ENCODE measurements at places on chromosomes 13 and 19.
A peak's percentile ranks its signal among the peaks of the same experiment; 100 is the strongest.

DNA sequence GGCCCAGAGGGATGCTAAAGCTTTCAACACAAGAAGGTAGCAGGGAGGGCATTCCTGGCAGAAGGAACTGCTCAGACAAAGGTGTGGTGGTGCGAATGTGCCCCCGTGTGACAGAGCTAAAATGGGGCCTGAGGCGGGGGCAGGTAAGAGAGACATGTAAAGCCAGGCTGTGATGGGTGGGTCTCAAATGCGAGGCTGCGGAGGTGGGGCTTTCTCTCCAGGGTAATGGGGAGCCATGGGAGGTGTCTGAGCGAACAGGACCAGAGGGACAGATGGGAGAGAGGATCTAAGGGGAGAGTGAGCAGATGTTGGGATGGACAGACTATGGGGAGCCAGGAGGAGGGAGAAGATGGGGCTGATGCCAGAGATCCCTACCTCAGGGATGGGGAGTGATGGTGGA, 44.7 kb upstream of the NFIC start:
- no peak for DNase-seq

DNA sequence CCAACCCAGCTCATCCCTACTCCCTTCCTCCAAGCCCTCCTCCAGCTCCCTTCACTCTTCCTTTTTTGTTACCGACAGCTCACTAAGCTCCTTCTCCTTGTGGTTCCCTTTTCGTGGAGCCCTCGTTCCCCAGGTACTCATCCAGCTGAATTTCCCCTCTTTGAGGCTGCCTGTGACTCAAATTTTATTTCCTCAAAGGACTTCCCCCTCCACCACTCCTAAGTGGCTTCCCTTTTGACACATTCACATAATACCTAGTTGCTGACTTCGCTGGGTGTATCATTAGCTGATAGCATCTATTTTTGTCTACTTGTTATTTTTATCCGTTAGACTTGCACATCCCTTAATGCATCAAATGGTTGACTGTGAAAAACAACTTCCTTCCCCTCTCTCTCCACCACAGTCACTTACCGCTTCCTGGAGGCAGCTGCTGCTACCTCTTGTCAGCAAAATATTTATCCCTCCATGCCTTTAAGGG, 14.5 kb downstream of the FFAR2 start:
- no peak for DNase-seq

DNA sequence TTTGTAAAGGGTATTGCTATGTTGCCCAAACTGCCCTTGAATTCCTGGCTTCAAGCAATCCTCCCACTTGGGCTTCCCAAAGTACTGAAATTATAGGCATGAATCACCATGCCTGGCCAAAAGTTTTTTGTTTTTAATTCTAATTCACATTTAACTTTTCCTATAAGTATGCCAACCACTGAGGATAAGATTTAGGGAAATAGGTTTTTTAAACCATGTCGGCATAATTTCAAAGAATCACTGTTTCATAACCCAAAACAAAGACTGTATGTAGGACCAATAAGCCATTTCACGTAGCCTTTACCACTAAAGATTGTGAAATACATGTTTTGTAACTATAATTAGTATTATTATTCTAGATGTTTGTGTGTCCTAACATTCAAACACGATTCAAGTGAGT, 8.2 kb downstream of the ZDHHC20 start:
- no peak for DNase-seq

- DNase-seq, result no peak
Observed at GRCh38 chr13:107778094-107778493, 437.2 kb downstream of the LIG4 start.

DNA sequence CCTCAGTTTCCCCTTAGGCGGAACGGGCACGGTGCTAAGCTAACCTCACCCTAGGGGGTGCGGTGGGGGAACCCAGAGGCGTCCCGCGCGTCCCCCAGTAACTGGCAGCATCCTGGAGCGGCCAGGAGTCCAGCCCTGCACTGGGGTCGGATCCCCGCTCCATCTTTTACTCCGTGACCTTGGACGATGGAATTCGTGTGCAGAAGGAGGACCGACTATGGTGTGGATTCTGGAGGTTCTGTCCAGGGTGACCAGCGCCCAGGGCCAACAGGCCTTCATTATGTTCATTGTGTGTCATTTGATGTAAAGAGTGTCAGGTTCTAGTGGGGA, 630 bp downstream of the SPPL2B start:
- DNase-seq, result no peak

DNA sequence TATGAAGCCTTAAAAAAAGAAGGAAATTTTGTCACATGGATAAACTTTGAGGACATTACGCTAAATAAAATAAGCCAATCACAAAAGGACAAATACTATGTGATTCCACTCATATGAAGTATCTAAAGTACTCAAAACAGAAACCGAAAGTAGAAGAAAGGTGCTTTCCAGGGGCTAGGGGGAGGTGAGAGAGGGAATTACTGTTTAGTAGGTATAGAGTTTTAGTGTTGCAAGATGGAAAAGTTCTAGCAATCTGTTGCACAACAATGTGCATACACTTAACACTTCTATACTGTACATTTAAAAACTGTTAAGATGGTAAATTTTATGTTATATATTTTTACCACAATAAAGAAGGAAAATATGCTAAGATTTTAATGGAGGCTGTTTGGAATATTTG, 83.0 kb downstream of the POLR1D start:
- no peak for DNase-seq

DNA sequence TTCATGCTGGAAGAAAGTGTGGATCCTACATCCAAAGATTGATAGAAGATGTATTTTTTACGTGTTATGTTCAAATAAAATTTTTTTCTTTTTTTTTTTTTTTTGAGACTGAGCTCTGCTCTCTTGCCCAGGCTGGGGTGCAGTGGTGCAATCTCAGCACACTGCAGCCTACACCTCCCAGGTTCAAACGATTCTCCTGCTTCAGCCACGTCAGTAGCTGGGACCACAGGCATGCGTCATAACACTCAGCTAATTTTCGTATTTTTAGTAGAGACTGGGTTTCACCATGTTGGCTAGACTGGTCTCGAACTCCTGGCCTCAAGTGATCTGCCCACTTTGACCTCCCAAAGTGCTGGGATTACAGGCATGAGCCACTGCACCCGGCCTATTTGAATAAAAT, 65.7 kb downstream of the KLF12 start:
- no peak for DNase-seq

DNA sequence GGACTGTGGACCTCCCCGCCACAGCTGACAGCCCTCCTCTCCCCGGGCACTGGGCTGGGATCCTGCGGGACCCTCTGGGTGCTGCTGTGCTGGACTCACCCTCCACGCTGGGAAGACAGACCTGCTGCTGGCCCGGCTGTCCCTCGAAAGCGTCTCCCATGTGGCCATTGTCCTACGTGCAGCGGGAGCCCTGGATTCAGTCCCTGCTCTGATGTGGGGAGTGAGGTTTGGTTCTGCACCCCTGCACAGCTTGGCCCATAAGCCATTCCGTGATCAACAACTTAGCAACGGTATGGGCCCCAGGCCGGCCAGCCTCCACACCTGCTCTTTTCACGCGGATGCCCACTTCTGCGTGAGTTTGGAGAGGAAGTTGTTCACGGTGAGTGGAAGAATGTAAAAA, 195.2 kb downstream of the TEX29 start:
- no peak for DNase-seq

DNA sequence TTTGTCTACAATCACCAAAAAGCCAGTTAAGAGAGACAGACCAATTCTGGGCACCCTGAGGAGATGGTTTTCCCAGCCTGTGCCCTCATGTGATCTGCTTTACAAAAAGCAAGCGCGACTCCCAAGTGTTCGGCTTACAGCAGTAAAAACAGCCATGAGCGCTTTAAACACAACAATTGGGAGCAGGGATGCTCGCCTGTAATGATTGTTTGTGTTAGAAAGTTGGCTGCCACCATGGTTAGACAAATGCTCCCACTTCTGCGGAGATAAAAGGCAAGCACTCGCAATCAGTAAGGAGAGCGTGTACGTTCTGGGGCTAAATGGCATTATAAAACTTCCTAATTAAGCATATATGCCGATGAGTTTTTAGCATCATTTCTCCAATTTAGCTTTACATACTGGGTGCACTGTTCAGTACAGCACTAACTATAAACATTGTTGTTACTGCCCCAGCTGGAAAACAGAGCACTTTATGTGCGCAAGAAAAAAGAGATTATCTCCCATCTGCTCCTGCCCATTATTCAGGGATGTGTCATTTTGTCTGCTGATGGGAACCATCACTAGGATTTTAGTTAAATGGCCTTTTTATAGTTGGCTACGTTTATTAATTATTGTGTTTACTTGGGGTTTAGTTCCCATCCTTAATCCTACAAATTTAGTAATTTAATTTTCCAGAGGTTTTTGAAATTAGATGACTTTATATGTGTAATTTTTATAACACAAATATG, 309.3 kb upstream of the MAB21L1 start:
- no peak for DNase-seq

GRCh38 chr19:20237773-20238623, 71.0 kb downstream of the ZNF486 start:
- DNase-seq, result peak; percentile 69

DNA sequence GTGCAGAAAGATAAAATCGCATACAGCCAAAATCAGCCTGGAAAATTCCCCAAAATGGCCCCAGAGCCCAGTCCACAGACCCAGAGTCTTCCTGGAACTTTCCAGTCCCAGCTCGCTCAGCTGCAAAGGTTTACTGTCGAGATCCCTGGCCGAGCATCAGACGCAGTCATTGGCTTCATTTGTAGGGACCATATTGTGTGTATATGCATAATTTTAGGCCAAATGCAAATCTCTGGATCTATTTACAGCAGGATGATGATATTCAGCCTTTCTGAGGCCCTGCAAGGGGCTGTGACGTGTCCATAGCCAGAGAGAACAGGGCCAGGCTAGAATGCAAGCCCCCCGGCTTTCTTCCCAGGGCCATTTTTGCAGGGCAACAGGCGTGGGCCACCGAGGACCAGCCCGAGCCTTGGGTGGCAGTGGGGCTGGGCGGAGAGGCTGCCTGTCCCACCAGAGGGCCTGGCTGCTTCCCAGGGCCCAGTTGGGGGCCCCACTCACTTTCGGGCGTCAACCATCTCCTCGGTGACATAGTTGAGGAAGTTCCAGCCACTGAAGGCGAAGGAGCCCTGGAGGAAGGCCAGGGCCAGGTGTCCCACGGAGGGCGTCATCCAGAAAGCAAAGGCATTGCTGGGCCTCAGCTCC, 13.7 kb downstream of the SLC7A10 start:
- no peak for DNase-seq

- no peak for DNase-seq
Observed at GRCh38 chr19:39479916-39480315, 722 bp upstream of the TIMM50 start.

GRCh38 chr13:94160875-94161274, 318.6 kb downstream of the DCT start:
- DNase-seq, result no peak

DNA sequence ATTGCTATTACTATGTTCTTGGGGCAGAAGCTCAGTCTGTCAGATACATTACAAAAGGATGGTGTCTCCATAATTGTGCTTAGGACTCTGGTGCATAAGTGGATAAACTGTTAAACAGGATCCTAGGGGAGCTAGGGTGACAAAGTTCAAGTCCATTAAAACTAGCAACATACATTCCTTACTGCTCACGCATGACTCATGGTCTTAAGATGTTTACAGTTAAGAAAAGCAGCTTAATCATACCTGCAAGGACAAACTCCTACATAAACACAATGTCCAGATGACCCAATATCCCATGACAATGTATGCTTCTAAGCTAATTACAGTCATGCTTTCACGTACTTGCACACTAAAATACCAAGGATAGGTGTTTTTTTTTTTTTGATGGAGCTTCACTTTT, 3.5 kb upstream of the ZNF701 start:
- no peak for DNase-seq

DNA sequence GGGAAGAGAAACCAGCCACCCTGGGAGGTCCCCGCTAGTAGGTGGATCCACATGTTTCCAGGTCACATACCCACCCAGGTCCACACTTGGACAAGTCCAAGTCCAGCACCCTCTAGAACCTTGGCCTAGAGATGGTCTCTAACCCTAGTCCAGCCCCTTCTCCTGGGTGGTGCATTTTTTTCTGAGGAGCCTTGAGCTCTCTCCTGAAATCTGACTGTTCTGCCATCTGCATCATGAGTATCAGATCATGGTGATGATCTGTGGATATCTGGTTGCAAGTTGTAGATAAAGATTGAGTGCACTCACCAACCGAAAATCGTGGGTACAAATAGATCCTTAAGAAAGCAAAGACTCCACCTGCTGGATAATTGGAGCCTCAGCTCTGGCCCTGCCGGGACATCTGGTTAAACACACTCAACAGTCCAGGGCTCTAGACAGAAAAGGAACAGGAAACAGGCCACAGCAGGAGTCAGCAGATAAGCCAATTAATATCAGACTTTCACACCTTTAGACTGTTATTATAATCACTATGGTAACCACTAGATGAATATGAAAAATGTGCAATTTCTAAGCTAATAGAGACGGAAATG, 41.1 kb downstream of the GPR12 start:
- no peak for DNase-seq

GRCh38 chr13:107211073-107211472, 643.1 kb upstream of the ARGLU1 start:
- no peak for DNase-seq
